ENCODE measurements at places on chromosomes 12 and 14. TPM values are rescaled to one million over a fixed set of nuclear protein-coding genes. Genes with fewer than 3 reads are reported as not detected.
A peak's percentile ranks its signal among the peaks of the same experiment; 100 is the strongest.

DNA sequence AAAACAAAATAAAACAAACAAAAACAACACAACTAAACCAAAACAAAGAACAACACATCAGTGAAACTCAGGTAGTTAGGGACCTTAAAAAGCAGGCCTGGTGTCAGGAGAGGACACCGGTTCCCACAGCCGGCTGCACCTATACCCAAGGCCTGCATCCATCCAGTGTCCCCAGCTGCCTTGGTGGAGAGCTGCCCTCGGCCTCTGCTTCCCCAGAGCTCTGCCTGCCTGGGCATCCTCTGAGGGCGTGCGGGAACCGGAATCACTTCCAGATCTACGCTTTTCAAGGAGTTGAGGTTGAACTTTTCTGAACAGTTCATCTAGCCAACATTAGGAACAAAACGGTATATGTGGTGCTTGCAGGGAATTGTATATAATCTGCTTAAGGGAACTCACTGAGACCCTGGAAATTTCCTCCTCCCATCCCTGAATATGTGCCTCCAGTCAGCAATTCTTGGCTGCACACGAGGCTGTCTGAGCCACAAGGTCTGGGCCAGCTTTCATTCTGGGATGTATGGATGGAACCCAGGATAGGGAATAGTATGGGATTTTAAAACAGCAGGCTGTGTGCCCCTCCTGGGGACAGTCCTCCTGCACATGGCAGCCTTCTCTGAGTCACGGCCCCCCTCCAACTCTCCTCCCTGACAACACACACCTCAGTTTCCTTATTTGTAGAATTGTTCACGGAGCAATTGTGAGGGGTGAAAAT, 319.0 kb upstream of the RTL1 start:
- no peak for DNase-seq

DNA sequence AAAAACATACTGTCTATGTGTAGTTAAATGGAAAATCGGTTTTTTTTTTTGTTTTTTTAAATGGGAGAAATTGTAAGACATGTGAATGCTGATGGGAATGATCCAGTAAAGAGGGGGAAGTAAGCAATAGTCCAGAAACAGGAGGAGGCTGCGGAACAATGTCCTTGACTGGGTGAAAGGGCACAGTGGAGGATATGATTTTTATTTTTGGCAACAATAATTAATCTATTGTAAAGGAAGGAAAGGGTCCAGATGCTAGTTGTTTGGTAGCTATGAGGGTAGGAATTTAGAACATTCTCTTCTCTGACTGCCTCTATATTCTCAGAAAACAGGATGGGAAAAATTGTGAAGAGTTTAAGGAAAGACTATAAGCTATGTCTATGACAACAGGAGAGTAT, 76.6 kb downstream of the RPL10L start:
- DNase-seq, result no peak

Gene NRXN3
- polyA plus RNA-seq, result 2.1 TPM

DNA sequence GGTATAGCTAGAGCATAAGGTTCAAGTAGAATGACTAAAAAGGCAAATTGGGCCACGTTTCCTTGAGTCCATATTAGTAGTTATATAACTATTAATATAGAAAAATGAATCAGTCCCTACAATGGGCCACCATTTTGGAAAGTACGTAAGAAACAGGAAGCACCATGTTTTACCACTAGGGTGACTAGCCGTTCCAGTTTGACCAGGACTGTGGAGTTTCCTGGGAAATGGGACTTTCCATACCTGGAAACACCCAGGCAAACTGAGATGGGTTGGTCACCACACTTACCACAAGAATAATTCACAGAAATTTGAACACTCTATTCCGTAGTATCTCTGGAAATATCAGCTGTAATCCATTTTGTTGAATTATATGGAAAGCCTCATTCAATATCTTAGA, 2.1 kb upstream of the MAGOHB start:
- peak; percentile 54 for DNase-seq

Gene CLEC4C
- not detected for polyA plus RNA-seq

DNA sequence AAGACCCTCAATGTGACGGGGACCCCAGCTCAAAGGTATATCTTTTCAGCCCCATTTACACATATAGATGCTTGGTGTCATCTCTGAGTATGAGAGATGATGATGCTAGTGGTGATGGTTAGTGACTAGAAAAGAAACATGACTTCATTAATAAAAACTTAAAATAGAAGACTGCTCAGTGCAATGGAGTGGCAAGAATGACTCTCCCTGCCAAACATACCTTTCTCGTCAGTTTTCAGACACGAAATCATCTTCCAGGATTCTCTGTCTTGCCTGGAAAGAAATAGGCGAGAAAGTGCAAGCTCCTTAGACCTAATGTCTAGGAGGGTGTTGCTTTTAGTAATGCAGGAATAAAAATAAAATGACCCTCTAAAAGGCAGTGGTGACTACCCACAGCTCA, 71.7 kb downstream of the TPH2 start:
- no peak for DNase-seq

DNA sequence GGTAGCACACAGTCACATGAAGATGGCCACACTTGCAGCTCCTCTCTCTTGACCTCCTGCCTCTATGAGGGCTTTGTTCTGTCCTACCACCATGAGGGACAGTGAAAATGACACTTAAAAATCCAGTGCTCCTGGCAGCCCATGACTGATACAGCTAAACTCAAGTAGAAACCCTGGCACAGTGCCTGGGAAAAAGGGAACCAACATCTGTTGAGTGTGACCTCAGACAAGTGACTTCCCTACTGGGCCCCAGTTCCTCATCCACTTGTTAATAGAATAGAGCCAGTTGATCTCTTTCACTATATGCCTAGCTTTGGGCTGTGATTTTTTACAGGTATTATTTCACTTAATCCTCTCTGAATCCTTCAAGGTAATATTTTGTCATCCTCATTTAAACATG, 4.8 kb downstream of the GUCY2C start:
- DNase-seq, result no peak

Gene SALL2
- 3.5 TPM for polyA plus RNA-seq

DNA sequence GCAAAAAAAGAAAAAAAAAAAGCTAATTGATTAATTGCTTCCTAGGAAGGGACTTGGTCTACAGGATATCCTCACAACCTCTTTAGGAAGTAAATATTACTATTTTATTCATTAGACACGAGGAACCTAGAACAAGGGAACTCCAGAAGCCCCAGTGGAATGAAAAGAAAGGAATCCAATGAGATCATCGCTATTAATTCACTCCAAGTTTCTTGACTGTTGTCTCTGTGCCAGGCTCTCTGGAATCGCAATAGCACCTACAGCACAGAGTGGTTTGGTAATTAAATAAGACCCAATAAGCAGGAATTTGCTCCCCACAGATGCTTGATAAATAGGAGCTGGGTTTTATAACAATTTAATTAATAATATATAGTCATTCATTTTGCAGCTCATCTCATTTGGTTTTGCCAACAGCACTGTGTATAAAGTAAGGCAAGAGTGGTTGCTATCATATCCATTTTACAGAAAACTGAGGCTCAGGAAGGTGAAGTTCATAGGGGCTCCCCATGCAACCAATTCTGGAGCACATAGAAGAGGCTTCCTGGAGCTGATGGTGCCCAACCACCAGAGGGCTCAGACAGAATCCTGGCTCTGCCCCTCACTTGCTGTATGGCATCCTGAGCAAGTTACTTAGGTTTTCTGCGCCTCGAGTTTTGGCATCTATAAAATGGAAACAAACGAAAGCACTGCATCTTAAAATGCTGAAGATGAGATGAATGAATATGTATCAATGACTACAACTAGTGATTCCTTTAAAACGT, 420.2 kb downstream of the MED13L start:
- no peak for DNase-seq

- DNase-seq, result peak; percentile 74
Observed at GRCh38 chr14:72665259-72665658, 228.6 kb downstream of the DPF3 start.

Gene GPD1
- polyA plus RNA-seq, result 0.13 TPM

GRCh38 chr12:93016752-93017350, 87.8 kb upstream of the EEA1 start:
- DNase-seq, result no peak

- DNase-seq, result peak; percentile 59
Observed at GRCh38 chr14:80364274-80364673, 153.0 kb upstream of the DIO2 start.

Gene TSPAN19
- polyA plus RNA-seq, result 0.12 TPM

DNA sequence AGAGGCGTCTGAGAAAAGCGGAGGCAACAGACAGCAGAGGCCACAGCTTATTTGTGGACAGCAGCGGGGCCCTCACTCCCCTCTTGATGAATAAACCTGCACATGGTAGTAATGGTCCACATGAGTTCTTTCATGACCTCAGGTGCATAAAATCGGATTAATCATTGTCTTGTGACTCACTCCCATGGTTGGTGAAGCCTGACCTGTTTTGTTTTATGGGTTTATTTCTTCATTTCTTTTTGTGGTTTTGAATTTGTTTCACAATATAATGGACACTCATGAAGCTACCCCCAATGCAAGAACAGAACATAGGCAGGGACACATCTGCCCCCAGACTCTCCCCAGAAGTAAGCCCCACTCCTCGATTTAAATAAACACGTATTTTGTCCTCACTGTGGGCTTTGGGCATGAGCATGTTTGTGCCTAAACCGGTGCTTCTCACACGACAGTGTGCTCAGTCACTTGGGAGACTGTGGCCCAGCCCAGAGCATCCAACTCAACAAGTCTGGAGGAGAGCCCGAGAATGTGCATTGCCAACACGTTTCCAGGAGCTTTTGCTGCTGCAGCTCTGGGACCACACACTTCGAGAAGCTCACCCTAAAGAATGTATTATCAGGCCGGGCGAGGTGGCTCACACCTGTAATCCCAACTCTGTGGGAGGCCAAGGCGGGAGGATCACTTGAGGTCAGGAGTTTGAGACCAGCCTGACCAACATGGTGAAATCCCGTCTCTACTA, 116.1 kb downstream of the SCARB1 start:
- peak; percentile 92 for DNase-seq

DNA sequence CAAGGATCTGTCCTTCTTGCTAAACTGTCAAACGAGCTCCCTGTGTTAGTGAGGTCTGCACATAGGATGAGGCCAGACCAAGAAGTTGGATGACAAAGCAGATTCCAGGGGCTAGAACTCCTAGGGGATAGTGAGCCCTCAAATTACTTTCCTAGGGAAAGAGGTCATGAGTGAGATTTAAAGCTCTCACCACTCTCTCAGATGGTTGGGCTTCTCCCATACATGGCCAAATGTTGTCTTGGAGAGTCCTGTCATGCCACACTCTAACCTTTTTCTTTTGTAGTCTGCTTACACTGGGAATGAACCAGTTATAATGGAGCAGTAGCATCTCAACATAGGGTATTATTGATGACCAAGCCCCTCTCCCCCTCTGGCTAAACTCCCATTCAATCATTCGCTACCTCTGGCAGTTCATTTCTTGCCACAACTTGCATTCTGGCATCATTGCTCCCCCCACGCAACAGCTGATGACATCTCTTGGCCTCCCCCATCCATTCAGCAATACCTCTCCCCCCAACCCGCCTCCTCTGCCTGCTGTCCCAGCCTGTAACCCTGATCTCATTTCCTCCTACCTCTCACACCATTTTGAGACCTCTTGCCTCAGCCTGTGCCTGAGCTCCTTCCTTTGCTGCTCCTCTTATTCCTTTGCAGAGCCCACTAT, 64.7 kb upstream of the CISTR start:
- DNase-seq, result no peak

DNA sequence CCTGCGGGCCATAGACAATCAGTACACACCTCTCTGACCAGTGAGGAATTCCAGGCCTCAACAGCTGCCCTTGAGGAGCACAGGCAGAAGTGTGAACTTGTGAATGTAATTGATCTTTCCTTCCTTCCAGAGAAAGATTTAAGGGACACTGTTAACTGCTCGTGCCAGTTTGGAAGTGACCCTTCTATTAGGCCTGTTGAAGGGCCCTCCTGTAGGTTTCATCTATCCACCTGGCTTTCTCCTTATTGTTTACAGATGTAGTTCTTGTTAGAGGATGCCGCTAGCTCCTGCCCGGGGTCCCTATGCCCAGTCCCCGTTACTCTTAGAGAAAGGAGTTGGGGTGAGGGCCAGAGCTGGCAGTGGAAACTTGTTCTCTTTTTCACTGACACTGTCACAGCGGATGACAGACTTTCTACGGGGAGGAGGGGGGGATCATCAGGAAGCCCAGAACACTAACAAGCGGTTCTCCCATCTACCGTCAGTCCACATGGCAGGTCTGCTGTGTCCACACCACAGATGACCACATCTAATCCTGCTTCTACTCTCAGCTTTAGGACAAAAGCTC, 42.6 kb downstream of the SH2B3 start:
- DNase-seq, result no peak

- no peak for DNase-seq
Observed at GRCh38 chr12:62900686-62901272, 34.2 kb downstream of the PPM1H start.

GRCh38 chr12:124673801-124674617, 106.6 kb upstream of the NCOR2 start:
- no peak for DNase-seq

- DNase-seq, result no peak
Observed at GRCh38 chr12:38744041-38744440, 161.3 kb downstream of the CPNE8 start.

DNA sequence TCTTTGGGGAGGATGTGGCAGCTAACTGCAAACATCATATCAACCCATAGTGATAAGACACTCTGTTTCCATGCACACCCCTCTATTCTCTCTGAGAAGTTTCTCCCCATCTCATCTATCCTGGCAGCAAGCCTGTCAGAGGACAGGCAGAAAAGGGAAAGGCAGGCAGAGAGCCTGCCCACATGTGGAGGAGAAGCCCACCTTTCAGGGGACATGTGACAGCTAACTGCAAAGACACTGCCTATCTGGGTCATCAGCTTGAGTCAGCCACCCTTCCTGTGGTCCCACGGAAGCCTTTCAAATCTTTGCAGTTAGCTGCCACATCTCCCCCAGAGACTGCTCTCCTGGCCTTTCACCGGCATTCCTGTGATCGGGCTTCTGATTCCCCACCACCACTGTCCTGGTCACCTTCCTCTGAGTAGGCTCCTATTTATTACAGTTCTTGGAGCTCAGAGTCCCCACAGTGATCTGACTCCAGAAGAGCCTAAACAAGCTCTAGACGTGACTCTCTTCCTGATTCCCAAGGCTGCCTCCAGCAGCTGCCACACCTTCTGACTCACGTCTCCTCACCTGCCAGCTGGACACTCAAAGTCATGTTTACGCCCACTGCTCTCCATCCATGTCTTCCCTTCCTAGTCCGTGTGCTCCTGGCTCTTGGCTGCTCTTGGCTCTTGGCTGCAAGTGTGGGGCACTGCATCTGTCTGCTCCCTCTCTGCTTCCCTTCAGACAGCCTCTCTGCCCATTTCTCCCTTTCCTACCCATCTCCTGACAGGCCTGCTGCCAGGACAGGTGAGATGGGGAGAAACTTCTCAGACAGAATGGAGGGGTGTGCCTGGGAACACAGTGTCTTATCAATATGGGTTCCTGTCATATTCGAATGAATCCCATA, 7.5 kb upstream of the KRT1 start:
- DNase-seq, result no peak

- no peak for DNase-seq
Observed at GRCh38 chr12:120032242-120032641, 43.2 kb downstream of the BICDL1 start.

Gene SMOC1
- 10.0 TPM for polyA plus RNA-seq

DNA sequence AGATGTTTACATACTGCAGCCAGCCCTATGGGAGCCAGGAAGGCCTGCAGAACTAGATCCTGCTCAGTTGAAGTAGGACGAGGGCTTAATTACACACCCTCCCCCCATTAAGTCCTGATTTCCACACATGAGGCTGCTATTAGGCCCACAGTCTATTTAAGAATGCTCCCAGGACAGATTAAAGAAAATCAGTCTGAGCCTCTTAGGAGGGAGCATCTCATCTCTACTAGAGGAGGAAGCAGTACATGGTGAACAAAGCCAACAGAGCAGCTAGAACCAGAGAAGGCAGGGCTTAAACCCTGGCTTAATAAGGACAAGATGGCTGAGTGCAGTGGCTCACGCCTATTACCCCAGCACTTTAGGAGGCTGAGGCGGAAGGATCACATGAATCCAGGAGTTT, 55.8 kb upstream of the ARHGAP5 start:
- DNase-seq, result no peak

Gene RPGRIP1
- polyA plus RNA-seq, result 0.26 TPM

Data from A549 (cell line).